ENCODE measurements at places on chromosomes 3 and 15.
A peak's percentile ranks its signal among the peaks of the same experiment; 100 is the strongest.

GRCh38 chr15:69478259-69478781 lies 25.7 kb downstream of the RPLP1 start:
- DNase-seq = peak; percentile 31

GRCh38 chr15:75200765-75201615 lies 692 bp upstream of the C15orf39 start:
- peak; percentile 17 for DNase-seq

GRCh38 chr3:143037867-143038266 lies 36.5 kb downstream of the U2SURP start:
- DNase-seq = no peak

DNA sequence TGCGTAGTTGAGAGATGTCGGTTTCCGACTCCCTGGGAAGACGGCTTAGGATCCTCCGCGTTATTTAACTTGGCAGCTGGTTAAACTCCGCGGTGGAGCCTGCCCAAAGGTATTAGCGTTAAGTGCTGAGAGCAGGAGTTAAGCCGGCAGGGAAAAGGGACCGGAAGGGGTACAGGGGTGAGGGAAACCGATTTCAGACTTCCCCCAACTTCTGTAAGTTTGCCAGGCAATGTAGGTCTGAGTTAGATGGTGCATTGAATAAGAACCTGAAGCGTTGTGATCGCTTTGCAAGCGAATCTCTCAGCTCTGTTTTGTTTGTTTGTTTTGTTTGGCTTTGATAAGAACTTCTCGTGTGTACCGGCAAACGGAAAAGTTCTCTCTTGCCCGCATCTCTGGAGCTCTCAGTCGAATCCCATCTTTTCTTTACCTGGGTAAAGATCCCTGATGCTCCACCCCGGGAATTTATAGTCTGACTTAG lies 6.0 kb upstream of the FEZF2 start:
- no peak for DNase-seq

DNA sequence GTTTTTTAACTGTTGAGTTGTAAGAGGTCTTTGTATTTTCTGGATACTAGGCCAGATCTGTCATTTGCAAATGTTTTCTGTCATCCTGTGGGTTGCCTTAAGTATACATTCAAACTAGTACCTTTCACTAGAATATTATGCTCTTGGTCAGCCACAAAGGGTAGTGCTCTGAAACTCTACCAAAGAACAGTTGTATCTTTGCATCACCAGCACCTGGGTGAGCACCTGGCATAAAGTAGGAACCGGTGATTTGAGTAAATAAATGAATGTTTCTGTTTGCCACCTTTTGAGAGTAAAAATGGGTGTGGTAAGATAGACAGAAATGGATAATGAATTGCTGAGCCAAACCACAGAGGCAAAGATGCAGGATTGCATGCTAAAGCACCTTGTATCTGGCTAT lies 98.7 kb downstream of the SLCO3A1 start:
- no peak for DNase-seq

- DNase-seq = no peak
Measured at GRCh38 chr15:59532770-59533379, 78.7 kb upstream of the GCNT3 start.

GRCh38 chr3:144295613-144296012 lies 324.0 kb downstream of the DIPK2A start:
- DNase-seq = no peak
